GM19239 (cell line): ENCODE measurements at places on chromosomes 5 and 9.
A peak's percentile ranks its signal among the peaks of the same experiment; 100 is the strongest.

GRCh38 chr5:153970496-153970895, 68.2 kb downstream of the FAM114A2 start:
- DNase-seq = no peak

DNA sequence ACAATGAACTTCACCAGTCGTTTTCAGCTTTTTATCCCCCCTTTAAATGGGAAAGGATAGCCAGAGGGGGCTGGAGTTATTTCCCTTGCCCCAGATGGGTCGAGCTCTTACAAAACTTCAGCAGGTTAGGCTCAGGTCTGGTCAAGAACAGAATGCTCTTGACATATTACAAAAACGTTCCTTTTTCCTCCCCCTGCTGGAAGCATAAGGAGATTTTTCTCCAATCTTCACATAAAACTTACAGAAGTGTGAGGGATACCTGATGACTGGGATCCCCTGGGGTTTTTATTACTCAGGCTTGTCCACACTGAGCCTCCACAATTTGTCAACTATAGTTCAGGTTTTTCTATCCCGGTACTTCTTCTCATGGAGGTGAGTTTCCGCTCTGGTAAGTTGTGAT, 60.8 kb downstream of the CSF2 start:
- DNase-seq = no peak

- no peak for DNase-seq
Observed at GRCh38 chr5:43677253-43677652, 74.3 kb downstream of the NNT start.

- DNase-seq = no peak
Observed at GRCh38 chr5:120456006-120456405, 8.1 kb upstream of the PRR16 start.

- DNase-seq = no peak
Observed at GRCh38 chr9:78009186-78009585, 22.4 kb downstream of the GNAQ start.

GRCh38 chr5:147835386-147835798, 3.9 kb upstream of the SPINK1 start:
- DNase-seq = no peak

GRCh38 chr5:124651663-124652513, 94.6 kb downstream of the ZNF608 start:
- peak; percentile 27 for DNase-seq

- no peak for DNase-seq
Observed at GRCh38 chr5:38888041-38888440, 42.2 kb downstream of the OSMR start.

DNA sequence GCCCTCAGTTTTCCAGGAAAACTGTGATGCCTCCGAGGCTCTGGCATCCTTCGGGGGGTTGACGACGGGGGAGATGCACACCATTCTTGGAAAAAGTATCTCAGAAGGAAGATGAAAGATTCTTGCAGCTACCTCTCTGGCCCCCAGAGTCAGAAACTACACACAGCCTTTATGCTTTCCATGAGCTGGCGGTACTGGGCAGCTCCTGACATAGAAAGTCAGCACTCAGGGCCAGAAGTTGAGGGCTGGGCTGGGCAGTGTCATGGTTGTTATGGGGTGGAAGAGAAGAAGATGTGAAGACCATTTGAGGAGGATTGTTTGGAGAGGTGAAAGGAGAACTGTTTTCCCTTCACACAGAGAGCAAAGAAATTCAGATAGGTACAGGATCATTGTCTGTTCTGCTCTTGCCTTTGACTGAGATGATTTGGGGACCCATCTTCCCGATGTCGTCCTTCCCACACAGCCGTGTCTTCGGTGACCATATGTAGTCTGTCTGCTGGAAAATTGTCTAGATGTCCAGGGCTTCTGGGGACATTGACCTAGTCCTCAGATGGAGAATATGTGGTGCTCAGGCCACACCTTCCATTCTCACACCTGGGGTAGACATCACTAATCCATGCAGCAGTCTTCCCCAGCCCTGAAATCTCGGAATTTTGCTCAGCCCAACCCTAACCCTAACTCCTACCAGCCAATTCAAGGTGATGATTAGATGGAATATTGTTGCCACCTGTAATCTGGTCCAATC, 237.1 kb downstream of the CACNA1B start:
- DNase-seq = no peak

DNA sequence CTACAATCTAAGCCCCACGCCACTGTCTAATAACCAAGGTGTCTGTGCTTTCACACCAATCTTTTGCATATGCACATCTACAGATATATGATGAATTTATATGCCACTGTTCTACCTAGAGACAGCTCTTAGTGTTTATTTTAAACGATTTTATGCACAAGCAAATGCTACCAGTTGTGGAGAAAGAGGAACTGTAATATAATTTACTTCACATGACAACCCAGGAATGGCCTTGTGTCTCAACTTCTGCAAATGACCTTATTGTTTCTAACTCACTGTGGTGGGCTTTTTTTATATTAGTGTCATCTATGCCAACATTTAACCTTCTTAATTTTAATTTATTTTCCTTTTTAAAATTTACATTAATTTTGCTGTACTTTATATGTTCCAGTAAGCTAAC, 531.1 kb upstream of the TLE4 start:
- no peak for DNase-seq

DNA sequence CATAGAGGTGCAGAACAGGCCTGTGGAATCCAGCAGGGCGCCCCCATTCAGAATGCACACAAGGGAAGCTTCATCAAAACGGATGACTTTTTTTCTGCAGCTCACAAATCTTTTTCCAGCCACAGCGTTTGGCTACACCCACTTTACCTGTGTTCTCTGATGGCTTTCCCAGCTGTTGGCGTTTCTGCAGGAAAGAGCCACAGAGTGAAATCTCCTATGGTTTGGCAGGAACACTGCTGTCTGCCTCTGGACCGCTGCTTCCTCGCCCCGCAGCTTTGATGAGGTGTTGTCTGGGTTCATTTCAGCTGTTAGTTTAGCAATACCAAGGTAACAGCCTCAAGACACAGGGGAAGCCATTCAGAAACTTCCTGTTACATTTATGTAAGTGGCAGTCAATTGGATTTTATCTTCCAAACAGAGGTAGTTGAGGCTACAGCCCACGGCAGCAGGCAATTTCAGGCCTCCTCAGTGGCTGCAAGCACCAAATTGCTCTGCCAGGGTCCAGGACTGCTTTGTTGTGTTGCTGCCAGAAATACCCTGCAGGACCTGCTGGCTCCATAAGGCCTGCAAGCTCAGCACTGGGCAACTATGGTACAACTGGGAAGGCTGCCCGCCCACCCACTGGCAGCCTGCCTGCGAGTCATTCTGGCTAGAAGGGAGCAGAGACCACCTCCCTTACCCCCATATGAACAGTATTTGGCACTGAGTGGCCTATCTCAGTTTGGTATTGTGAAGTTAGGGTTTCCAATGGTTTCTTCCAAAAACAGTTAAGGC, 96.7 kb downstream of the MVB12B start:
- DNase-seq = no peak

DNA sequence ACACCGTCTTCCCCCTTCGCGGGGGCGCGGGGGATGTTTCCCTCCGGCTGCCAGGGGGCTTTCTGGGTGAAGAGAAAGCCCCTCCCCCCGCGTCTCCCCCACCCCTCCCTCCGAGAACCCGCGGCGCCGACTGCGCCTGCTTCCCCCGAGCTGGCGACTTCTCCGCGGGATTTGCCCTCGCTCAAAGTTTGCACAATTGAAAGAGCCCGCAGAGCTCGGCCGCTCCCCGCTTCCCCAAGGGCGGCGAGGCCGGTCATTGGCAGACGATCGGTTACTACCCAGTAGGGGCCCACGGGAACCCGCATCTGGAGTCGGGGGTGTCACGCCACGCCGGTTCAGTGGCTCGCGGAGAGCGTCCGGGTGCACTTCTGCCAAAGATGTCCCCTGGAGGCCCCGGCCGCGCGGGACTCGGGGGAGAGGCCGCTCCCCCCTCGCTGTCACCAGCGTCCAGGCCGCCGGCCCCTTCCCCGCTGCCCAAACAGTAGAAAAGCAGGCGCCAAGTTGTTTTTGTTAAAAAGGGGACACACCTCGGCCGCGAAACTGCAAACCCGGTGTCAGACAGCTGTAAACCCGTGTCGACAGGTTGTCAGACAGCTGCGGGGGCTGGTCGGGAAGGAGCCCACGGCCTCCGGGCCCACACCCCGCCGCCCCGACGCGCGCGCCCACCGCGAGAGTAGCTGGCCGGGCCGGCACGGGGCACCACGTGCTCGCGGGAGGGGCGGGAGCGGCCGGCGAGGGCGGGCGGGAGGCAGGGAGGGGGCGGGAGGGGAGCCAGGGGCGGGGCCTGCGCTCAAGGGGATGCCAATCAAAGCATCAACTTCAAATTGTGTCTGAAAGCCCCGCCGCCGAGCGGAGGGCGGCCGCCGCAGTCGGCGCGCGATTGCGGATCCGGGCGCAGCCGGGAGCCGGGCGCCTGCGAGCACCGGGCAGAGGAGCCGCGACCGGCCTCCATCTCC, at the start of gene IRX1:
Gene IRX1 (plus strand): TSS at position 827 of the 956 bp plus-strand sequence. CDS start 274 bp downstream, outside the sequence.
- DNase-seq = no peak

GRCh38 chr9:98518556-98518955, 190.2 kb downstream of the GABBR2 start:
- no peak for DNase-seq

GRCh38 chr5:160390787-160391696, 8.8 kb downstream of the FAM200C start:
- no peak for DNase-seq

- no peak for DNase-seq
Observed at GRCh38 chr9:30382271-30382670, 2002.2 kb upstream of the ACO1 start.

DNA sequence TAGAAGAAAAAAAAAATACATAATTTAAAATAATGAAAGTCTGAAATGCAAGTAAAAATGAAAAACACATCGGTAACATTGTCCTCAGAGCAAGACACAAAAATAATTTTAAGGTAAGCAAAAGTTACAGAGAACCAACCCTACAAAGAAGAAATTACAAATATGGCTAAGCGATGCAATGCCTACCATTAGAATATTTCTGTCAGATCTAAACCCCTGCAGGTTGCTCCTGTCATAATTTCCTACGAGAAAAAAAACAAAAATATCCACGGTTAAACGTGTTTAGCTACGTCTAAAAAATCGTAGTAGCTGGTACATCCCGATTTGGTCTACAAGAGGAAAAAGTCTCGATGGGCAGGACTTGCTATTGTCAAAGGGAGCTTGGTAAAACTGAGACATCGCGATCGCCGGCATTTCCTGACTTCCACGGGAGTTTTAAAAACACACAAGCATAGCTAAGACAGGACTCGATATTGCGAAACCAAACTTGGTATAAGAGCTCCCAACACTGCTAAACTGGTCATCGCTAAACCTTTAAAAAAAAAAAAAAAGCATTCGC, 1.1 kb upstream of the ANXA2R start:
- no peak for DNase-seq
